ENCODE measurements at places on chromosomes 11 and 22.

DNA sequence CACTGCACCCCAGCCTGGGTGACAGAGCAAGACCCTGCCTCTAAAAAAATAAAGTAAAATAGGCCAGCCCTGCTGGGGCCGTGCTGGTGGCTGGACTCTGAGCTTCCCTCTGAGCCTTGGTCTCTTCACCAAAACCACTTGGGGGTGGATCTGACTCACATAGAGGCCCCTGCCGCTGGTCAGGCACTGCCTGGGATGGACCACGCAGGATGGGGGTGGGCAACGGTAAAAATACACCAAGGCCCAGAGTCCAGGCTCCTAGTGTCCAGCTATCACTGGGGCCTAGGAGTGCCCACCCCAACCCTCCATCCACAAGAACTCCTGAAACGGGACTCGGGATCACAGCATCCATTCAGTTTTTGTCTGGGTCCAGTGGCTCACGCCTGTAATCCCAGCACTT, 12.3 kb upstream of the UPK3A start:
- no peak for DNase-seq

DNA sequence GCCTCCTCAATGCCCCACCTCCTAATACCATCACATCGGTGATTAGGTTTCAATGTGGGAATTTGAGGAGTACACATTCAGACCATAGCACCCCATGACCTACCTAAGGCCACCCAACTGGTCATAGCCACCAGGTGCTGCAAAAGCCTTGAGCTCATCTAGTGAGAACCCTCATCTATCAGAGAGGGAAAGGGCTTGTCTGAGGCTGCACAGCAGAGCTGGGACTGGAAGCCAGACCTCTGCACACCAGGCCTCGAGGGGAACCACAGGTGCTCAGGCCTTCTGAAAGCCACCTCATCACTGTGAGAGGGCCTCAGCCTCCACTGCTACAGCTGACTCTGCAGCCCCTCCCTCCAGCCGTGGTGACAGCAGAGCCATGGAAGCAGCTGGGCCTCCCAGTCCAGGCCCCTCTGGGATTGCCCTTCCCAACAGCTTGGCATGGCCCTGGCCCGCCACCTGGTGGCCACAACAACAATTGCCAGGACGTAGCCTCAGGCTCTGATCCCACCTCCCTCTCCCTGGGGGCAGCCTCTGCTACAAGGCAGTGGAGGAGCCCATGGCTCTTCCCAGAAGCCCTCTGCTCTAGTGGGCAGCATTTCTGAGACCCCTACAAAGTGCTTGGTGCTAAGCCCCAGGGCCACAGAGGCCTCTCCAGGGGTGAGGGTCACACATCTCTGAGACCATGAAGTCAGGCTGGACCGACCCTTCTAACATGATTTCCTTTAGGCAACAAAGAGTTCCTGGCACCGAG, 41.0 kb upstream of the PRDM11 start:
- DNase-seq = peak; percentile 85

- no peak for DNase-seq
Observed at GRCh38 chr11:78920329-78920728, 345.7 kb upstream of the NARS2 start.

DNA sequence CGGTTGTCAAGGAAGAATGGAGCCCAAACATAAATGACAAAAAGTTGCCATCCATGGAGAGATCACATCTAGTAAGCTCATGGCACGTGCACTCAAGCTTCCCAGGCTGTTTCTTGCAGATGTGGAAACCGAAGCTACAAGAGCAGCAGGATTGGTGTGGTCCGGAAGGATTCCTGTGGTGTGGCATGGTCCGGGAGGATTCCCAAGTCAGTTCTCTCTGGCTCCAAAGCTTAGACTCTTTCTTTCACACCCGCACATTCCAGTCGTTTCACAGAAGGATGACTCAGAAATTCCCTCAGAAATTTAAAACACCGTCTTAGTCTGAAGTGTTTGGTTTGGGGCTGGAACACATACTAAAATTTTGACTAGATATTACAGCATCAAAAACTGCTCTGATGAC, 78.0 kb upstream of the DRD2 start:
- no peak for DNase-seq

DNA sequence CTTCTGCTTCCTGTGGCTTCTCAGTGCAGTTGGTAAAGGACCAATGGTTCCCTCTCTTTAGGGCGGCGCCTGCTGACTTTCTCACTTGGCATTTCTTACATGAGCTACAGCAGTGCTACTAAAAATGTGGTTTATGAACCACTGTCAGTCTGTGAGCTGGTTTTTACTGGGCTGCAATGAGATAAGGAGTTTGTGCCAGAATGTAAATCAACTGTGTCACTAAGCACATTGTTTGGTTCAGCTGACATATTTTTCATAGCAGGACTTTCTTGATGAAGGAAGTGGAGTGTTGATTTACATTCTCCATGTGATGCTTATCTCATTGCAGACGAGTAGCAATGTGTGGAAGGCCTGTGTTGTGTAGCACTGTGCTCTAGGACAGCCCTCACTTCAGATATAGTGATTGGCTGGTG, 463.3 kb downstream of the SOX6 start:
- no peak for DNase-seq

DNA sequence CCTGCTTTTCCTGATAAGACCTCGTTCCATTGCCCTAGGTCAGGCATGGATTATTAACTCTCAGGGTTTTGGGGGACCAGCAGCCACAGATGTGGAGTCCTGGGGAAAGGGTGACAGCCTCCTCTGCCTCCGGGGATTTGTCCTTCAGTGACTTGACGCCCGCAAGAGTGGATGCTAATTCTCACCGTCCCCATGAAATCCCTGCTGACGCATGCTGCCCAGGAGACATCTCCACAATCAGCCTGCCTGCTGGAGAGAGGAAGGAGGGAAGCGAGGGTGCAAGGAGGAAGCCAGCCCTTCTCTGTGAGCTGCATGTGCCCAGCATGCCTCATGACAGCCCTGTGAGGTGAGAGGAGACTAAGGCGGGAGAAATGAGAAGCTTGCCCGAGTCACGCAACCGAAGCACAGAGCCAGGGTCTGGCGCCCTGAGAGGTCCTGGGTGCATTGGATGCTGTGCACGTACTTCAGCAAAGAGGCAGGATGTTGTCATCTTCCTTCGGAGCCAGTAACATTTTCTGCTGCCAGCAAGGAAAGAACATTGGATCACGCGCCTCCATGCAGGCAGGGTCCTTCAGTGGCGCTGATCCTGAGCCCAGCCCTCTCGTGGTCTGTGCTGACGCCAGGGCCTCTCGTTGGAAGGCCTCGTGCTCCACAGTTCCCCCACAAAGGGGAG, 27.3 kb upstream of the KRTAP5-6 start:
- DNase-seq = no peak

DNA sequence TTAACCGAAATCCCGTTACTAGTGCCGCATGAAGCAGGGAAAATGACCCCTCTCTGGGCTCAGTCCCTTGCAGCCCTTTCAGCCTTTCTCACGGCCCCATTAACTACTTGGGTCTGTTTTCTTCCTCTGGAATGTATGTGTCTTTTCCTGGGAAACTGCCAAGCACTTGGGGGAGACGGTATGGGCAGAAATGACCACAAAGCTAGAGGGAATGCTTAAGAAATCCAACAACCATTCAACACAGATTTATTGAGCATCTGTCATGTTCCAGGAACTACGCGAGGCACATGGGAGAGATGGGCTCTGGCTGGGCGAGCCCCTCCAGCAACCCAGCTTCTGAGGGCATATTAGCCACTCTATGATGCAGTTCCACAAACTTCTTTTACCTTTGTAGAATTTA, 462.6 kb downstream of the BUD13 start:
- no peak for DNase-seq

GRCh38 chr11:118401880-118402590, 629 bp downstream of the ATP5MG start:
- DNase-seq = no peak

Data from activated CD8-positive, alpha-beta memory T cell treated with anti-CD3 and anti-CD28 coated beads for 24 hours (primary cell).